Muscle of leg (tissue), 16 donors: ENCODE measurements at places on chromosomes 11 and 22. TPM values are rescaled to one million over a fixed set of nuclear protein-coding genes. Genes with fewer than 3 reads are reported as not detected.

LMO1 gene
- total RNA-seq = 1.3 TPM

LAYN gene
- total RNA-seq = 9.8 TPM

PANX2 gene
- 0.13 TPM for total RNA-seq

- no peaks in the 10 kb centered on the region for H3K27me3 ChIP-seq
- H3K36me3 ChIP-seq = no peaks in the 10 kb centered on the region
- peaks cover 7% of the 10 kb centered on the region for H3K4me1 ChIP-seq
Measured at GRCh38 chr11:86167499-86168164, 76.9 kb upstream of the EED start.

TTLL1 gene
- total RNA-seq = 11.4 TPM

GRCh38 chr11:12397931-12398334 is 20.6 kb downstream of the PARVA start:
- peak overlapping the region; percentile 54 for H3K27ac ChIP-seq
- DNase-seq = peak; percentile 72
- H3K4me3 ChIP-seq = no peak overlapping the region
- no peaks in the 10 kb centered on the region for H3K27me3 ChIP-seq
- no peaks in the 10 kb centered on the region for H3K36me3 ChIP-seq

DNA sequence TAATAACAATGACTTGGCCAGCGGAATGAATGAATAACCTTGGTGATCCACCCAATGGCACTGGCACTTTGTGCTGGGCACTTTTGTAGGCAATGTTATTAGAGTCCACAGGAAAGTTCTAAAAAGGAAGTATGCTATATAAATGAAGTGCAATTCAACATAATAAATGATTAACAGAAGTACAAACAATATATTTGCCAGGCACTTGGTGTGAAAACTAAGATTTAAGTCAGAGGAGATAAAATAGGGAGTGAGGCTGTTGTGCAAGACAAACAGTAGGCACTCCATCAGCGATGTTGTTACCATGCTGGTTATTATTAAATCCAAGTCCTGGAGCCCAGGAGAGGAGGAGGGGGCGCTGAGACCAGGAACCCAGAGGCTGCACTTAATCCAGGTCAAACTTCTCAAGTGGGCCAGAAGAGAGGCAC is 173.8 kb downstream of the LARGE1 start:
- H3K4me3 ChIP-seq = no peak overlapping the region
- H3K27ac ChIP-seq = no peak overlapping the region
- H3K36me3 ChIP-seq = no peaks in the 10 kb centered on the region
- peaks cover 7% of the 10 kb centered on the region for H3K4me1 ChIP-seq

DNA sequence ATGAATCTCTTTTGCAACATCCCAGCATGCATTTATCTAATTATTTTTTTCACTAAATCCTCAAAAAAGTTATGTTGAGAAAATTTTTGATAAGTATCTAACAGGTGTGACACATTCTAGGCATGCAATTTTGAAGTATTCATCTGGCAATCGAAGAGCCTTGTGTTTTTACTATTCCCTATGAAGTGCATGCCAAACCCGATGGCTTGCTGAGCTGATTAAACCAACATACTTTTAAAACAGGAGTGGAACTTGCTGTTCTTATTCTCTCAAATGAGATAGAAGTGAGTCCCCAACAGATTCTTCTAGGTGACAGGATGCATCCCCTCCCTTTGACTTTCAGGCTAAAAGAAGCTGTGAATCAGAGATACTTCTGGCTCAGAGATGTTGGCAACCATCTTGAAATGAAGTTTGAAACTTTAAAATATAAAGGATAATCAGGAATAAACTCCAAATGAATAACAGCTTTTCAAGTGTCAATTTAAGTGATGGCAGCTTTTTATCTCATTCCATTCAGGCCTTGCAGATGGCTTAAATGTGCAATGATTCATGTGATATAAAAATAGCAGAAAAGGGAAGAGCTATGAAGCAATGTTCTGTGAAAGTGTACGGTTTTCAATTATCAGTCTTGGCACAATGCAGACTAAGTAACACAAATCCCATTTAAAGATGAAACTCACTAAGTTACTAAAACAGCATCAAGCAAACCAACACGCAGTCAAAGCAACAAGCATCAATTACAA is 67.7 kb downstream of the APOL5 start:
- no peak overlapping the region for H3K27ac ChIP-seq
- H3K36me3 ChIP-seq = peaks cover 25% of the 10 kb centered on the region
- H3K4me1 ChIP-seq = peaks cover 16% of the 10 kb centered on the region
- DNase-seq = no peak

MED17 gene
- total RNA-seq = 20.8 TPM

DNA sequence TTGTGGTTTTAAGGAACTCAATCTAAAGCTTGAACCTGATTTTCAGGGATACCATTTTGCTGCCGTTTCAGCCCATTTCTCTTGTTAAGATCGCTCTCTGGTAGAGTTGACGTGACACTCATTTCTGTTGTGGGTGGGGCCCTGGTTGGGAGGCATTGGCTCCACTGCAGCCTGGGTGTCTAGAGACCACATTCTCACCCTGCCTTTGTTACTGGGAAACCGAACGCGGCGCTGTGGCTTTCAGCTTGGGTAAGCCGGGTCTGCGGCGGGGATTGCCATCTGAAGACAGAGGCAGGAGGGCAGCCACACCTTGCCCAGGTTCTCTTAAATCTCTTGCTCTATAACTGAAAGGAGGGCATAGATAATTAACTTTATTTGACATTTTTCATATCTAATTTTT is 3.2 kb downstream of the EHF start:
- no peaks in the 10 kb centered on the region for H3K4me1 ChIP-seq
- DNase-seq = no peak
- no peak overlapping the region for H3K4me3 ChIP-seq

DNA sequence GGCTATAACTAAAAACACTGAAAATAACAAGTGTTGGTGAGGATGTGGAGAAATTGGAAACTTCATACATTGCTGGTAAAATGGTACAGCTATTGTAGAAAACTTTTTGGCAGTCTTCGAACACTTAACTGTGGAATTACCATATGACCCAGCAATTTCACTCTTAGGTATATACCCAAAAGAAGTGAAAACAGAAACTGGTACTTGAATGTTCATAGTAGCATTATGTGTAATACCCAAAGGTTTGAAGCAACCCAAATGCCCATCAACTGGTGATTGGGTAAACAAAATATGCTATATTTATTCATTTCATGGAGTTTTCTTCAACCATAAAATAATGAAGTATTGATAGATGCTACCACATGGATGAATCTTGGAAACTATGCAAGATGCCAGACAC is 40.8 kb upstream of the FTH1 start:
- peaks cover 14% of the 10 kb centered on the region for H3K4me1 ChIP-seq
- no peaks in the 10 kb centered on the region for H3K36me3 ChIP-seq
- DNase-seq = no peak
- no peaks in the 10 kb centered on the region for H3K27me3 ChIP-seq

RAG2 gene
- total RNA-seq = 0.09 TPM

- no peak overlapping the region for H3K4me3 ChIP-seq
- H3K27ac ChIP-seq = no peak overlapping the region
- peaks cover 13% of the 10 kb centered on the region for H3K4me1 ChIP-seq
- peaks cover 2% of the 10 kb centered on the region for H3K27me3 ChIP-seq
Measured at GRCh38 chr11:115181538-115181937, 322.7 kb downstream of the CADM1 start.

DNA sequence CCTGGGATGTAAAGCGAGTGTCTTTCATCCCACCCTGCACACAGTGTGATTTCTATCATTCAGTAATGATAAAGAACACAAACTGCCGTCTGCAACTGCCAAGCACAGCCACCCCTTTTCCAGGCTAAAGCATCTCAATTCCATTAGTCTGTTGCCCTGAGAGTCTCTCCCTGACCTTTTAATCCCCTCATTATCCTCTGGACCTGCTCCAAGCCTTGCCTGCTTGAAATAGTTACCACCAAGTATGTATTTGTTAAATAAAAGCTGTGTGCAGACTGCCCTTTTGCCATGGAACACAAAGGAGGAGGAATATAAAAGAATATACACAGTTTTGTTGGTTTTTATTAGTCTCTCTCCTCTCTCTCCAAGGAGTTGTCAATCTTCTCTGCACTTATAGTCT is 13.0 kb downstream of the GRAP2 start:
- H3K36me3 ChIP-seq = no peaks in the 10 kb centered on the region
- H3K27me3 ChIP-seq = peaks cover 11% of the 10 kb centered on the region
- no peak for DNase-seq

DNA sequence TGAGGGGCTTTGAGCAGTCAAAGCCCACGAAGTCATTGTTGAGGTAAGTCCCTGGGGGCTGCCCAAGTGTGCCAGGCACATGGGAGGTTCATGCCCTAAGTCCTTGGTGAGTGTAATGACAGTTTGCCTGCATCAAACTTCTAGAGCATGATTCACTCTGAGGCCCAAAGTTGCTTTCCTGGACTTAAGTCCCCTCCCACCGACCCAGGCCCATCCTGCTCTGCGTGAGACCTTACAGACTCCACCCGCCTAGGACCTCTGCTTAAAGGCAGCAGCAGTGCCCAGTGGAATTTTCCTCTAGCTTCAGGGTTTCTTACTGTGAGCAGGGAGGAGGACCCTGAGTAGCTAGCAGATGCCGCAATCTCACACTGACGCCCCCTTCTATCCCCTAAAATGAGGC is 5.7 kb upstream of the PVALB start:
- H3K4me3 ChIP-seq = no peak overlapping the region
- H3K36me3 ChIP-seq = no peaks in the 10 kb centered on the region
- H3K27ac ChIP-seq = no peak overlapping the region
- peaks cover 31% of the 10 kb centered on the region for H3K27me3 ChIP-seq
- DNase-seq = no peak

DNA sequence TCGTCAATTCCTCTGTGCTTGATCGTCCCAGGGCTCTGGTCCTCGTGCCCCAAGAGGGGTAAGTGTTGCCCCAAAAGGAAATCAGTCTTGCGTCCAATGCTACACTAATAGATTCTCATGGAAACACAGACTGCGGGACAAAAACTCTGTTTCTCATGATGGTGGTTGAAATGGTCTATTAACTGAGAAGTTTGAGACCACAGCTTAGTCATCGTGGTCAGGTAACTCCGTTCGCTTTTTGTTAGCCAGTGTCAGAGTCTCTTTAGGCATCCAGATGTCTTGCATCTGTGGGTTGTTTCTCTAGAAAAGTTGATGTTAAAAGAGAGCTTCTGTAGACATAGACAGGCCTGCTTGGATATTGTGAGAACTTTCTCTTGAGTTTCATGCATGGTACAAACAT is 104.6 kb upstream of the SORL1-AS1 start:
- H3K27me3 ChIP-seq = no peaks in the 10 kb centered on the region
- no peak overlapping the region for H3K27ac ChIP-seq
- no peaks in the 10 kb centered on the region for H3K36me3 ChIP-seq

DNA sequence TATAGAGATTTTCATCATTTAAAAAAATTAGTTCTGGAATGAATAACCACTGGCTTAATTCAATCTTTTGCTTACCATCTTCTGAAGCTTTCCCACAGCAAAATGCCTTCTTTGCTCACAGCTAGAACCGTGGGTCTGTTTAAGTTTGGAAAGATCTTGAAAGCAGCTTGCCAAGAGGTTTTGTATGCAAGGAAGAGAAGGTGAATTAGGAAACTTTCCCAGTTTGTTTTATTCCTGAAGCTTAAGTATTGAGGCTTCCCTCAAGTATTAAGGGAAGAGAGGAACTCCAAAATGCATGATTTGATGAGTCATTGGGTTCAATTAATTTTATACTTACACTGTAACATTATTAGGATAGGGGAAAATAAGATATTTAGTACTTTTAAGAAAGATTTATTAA is 1.9 kb upstream of the ARHGEF12 start:
- peaks cover 2% of the 10 kb centered on the region for H3K27me3 ChIP-seq
- H3K27ac ChIP-seq = no peak overlapping the region
- peaks cover 10% of the 10 kb centered on the region for H3K4me1 ChIP-seq
- peaks cover 7% of the 10 kb centered on the region for H3K36me3 ChIP-seq
- H3K4me3 ChIP-seq = no peak overlapping the region
